Stimulated activated CD4-positive, alpha-beta T cell treated with anti-CD3 and anti-CD28 coated beads, Interleukin-1b, Interleukin-23, amount 100 ng/mL, for 1 hour (primary cell): ENCODE measurements at places on chromosomes 4 and X.

DNA sequence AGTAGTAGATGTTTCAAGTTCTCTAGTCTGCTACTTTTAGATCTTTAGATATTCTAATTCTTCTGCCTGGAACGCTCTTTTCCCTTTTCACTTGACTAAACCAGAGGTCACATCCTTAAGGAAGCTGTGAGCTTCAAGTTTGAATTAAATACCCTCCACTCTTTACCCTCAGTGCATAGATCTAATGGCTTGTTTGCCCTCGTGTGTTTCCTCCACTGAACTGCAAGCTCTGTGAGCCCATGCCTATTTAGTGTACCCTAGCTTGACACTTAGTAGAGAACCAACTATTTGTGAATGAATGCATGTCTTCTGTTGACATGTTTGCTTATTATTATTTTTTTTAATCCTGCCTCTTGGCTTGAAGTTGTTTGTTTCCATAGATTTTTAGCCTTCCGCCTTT lies 138.3 kb downstream of the PDE5A start:
- no peak for DNase-seq

DNA sequence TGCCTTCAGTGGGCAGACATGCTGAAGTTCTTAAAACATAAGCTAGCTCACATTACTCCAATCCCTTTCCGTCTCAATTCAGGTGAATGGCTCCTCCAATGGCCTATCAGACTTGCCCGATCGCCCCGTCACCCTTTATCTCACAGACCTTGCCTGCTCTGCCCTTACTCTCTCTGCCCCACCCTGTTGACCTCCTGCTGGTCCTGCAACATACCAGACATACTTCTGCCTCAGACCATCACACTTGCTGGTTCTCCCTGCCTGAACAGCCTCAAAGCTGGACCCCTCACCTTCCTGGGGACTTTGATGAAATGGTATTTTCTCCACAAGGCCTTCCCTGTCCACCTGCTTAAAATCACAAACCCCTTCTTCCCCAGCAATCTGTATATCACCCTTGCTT lies 340.1 kb upstream of the NR3C2 start:
- no peak for DNase-seq

GRCh38 chr4:155703486-155704247 lies 37.0 kb downstream of the GUCY1A1 start:
- DNase-seq, result no peak

- no peak for DNase-seq
Measured at GRCh38 chr4:113474017-113474416, 287.5 kb downstream of the CAMK2D start.

GRCh38 chr4:177680308-177680707 lies 238.1 kb upstream of the AGA start:
- no peak for DNase-seq

DNA sequence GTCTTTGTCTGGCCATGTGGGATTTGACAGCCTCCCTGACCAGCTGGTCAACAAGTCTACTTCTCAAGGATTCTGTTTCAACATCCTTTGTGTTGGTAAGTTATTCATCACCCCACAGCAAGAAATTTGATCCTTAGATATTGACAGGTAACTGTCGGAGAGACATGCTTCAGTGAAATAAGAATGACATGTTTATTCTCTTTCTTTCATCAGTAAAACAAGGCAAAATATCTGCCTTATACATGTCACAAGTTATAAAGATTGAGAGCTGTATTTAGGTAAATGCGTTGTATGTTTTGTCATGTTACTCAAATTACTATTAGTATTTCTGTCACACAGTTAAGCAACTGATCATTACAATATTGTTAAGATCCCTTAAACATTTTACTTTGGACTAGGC lies 46.9 kb downstream of the SEPTIN11 start:
- DNase-seq, result no peak

GRCh38 chrX:23799469-23800065 lies 16.6 kb downstream of the SAT1 start:
- no peak for DNase-seq

DNA sequence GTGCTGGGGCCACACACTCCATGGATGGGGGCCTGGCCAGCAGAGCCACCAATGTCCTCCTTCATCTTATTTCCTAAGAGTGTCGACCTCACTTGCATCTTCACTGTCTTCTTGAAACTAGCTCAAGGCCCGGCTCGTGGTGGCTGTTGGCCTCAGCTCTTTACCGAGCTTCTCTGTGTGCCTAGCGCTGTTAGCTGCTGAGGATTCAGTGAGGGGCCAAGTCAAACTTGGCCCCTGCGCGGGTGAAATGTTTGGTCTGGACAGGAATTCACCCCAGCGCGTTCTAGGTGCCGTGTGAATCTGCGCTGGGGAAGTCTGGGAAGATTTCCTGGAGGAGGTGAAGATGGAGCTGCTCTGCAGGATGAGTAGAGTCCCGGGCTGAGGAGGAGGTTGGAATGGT lies 8.5 kb downstream of the SORCS2 start:
- no peak for DNase-seq

GRCh38 chr4:175910700-175911099 lies 98.6 kb upstream of the GPM6A start:
- DNase-seq, result no peak

DNA sequence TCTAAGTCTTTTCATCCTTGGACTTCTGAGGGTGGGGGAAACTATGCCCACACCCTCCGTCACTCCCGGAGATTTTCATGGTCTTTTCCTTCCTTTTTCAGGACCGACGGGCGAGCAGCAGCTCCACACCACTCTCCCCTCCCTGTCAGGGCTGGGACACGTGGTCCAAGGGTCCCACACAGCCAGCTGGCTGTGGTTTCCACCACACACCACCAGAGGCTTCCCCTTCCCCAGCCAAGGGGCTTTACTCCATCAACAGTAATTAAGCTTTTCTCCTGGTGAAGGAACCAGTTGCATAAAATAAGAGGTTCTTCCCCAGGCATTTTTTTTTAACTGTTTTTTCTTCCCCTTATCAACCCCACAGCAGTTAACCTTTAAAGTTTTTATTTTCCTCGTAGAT lies 453.9 kb downstream of the GPAT3 start:
- no peak for DNase-seq

- peak; percentile 97 for DNase-seq
Measured at GRCh38 chr4:3074078-3074845, at the start of the genes HTT and HTT-AS. Gene HTT (plus strand): TSS chr4:3074681. CDS start chr4:3074826, 145 bp downstream. Gene HTT-AS (minus strand): TSS chr4:3074538.

- DNase-seq, result no peak
Measured at GRCh38 chr4:173171098-173171497, 2.5 kb downstream of the GALNT7 start.

GRCh38 chrX:80266287-80266686 lies 154.0 kb upstream of the TENT5D start:
- DNase-seq, result no peak

GRCh38 chr4:2064276-2064991 lies 5.3 kb downstream of the NAT8L start:
- no peak for DNase-seq

DNA sequence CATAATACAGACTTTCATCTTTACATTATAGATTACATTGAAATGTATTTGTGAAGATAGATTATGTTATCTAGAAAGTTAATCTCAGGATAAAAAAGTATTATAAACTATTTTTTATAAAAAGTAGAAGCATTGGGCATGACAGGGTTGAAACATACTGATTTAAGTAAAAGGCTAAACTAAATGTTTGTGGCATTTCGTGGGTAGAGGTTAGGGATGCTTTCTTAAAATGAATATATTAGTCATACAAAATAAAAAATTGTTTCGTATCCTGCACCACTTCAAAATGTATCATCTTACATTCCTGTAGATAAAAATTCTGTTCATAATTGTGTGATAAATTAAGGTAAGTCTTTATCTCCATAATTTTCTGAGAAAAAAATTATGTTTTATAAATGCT lies 603.6 kb downstream of the SPRY1 start:
- DNase-seq, result no peak

DNA sequence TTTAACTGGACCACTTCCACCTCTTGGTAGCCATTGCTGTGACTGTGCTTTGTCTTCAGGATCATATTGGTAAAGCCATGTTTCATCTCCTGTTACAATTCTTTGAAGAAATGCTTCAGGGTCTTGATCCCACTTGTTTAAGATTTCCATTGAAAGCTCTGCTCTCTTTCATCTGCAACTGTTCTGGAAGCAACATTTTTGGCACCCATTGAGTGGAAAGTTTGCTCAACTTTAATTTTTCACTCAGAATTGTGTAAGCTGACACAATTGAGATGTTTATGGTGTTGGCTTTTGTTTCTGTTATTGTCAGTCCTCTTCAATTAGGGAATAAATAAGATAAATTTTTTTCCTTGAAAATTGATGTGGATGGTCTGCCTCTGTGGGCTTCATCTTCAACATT lies 237.4 kb downstream of the MAPK10 start:
- no peak for DNase-seq

- no peak for DNase-seq
Measured at GRCh38 chr4:133969202-133969848, 232.3 kb downstream of the PABPC4L start.

GRCh38 chrX:5306654-5307121 lies 922.0 kb downstream of the NLGN4X start:
- no peak for DNase-seq

DNA sequence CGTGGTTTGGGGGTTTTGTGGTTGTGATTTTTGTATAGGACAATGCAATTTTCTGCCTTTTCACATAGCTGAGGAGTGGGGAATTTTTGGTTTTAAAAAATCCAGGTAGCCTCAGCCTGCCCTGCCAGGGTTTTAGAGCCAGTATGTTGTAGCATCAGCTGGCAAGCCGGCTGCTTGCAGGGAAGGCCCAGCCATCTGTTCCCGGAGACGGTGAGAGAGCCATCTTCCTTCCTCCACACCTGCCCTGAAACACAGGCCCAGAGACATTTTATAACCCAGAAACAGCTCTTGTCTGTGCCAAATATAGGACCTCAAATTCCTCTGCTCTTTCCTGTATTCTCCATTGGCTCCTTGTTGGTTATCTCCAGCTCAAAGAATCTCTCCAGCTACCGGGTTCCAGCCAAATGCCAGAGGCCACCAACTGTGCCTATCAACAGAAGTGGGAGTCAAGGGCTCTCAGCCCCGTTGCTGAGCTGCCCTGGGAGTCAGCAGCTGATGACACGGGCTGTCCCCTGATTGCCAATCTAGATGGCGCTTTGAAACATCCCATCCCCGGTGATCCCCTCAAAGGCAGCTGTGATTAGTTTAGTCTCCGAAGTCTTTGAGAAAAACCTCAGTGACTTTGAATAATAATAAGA lies 595.2 kb downstream of the MID1IP1 start:
- DNase-seq, result no peak

DNA sequence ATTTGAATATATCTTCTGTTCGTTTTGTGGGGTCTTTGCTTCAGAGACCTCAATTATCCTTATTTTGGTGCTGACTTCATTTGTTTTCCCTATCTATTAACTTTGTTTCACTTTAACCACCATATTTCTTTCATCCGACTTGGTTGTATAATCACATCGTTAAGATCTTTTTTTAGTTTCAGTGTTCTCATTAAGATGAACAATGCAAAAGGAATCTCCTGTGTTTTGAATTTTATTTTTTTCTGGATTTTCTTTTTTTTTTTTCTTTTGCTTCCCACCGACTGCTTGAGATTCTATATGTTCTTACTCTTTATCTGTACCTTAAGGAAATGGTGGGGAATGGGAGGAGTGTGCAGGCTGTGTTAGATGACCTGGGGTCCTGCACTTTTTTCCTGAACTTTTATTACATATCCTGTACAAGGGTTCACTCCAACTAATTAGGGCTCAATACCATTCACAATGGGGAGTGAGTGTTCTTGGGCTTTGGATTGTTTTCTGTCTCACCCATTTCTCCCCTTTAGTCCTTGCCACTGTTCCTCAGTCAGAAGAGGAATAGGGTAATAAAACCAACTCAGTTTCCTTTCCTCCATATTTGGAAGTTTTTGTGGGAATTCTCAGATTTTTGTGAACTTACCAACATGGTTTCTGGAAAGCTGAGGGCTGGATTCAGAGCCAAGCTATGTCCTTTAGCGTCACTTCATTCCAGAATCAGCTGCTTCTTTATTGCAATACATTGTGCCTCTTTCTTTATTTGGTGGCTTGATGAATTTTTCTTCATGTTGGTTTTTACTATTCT lies 43.2 kb upstream of the BMPR1B start:
- no peak for DNase-seq

- no peak for DNase-seq
Measured at GRCh38 chrX:47313056-47313455, 57.3 kb upstream of the ZNF157 start.

DNA sequence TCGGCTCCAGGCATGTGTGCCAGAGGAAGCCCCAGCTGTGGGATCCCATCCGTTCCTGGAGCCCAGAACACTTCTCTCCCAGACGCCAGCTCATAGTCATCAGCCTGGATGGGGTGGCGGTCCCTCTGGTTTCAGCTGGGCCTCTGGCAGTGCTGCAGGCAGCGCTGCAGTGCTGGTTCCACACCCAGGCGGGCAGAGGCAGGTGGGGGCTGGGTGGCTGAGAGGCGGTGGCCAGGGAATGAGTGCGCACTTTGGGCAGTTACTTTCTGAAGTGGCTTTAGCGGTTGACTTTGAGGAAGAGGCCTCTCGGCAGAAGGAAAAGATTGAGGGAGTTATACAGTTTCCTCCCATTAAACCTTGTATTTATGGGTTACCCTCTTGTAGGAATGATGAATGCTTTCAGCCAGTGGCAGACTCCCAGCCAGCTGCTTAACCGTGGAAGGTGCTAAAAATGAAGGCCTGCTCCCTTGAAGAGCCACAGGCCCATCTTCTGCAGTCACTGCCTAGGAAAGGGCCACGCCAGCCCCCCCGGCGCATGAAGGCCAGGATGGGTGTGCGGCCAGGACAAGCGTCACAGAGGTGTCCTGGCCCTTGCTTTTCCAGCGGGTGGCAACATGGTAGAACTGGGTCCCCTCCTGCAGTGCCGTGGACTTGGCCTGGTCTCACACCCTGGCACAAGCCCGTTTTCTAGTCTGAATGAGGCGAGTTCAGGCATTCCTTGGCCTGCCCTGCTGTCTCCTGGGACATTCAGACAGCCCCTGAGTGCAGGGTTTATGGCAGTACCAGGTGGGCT lies 9.9 kb downstream of the TADA2B start:
- DNase-seq, result no peak
